ENCODE measurements at places on chromosomes 6 and 20. TPM values are rescaled to one million over a fixed set of nuclear protein-coding genes. Genes with fewer than 3 reads are reported as not detected.

Gene ZNF334
- 2.3 TPM for polyA plus RNA-seq

Gene RBPJL
- not detected for polyA plus RNA-seq

Gene TRIM40
- polyA plus RNA-seq: not detected

Gene SIRPA
- polyA plus RNA-seq: 36.2 TPM
